ENCODE measurements at places on chromosomes 12 and 14.

GRCh38 chr14:94640721-94641631 lies 28.8 kb downstream of the SERPINA3 start:
- no peak for DNase-seq

DNA sequence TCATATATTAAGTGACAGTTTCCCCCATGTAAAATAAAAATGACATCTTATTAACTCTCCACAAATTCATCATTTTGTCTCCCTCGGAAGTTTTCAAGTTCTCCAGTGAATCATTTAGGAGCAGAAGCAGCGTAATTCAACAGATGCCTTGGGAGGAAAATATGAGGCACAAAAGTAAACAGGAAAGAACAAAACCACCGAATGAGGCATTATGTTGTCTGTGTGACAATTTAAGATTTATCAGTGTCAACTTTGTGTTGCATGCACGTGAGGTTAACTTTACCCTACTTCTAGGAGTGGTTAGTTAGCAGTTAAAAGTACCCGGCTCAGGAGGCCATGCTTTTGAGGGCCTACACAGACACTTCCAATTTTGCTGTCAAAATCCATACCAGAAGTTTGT lies 258.6 kb downstream of the IPO8 start:
- DNase-seq = no peak

GRCh38 chr12:39852346-39852745 lies 232.7 kb upstream of the ABCD2 start:
- DNase-seq = no peak

GRCh38 chr12:131139363-131140068 lies 185.8 kb downstream of the ADGRD1 start:
- DNase-seq = no peak

DNA sequence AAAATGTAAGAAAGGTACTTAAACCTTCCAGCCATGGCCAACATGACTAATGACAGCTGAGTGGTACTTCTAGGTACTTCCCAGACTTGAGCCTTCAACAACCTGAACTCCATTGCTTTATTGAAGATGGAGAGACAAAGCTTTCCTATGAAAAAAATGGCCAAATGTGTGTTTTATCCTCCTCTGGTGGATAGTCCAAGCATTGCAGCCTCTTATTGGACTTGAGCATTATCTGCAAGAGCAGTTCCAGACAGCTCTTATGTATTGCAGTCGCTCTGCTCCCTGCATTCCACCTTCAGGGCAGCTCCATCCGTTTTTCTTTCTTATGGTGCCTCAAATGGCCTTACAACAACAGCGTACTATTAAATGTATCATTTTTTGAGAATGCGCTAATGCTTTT lies 588.2 kb downstream of the NRXN3 start:
- DNase-seq = no peak

- no peak for DNase-seq
Observed at GRCh38 chr12:18824287-18824686, 86.4 kb downstream of the CAPZA3 start.

DNA sequence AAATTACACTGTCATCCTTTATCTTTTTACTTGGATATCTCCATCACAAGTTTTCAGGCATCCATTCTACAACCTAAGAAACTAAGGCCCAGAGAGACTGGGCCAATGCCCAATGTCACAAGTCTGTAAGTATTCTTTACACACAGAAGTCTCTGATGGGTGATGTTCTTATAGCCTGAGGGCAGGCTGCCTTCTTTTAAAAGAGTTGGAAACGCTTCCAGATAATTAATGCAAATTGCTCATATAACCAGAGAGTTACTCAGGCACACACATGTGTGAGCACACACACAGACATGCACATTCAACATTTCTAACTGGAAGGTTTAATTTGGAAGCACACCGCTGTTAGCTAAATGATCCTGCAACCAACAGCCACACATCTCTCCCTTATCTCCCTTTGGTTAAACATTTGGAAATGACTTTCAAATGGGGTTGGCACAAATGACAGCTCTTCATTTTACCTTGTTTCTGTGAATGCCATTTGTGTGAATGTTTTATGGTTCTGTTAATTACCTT lies 160.8 kb upstream of the TMPO start:
- no peak for DNase-seq

DNA sequence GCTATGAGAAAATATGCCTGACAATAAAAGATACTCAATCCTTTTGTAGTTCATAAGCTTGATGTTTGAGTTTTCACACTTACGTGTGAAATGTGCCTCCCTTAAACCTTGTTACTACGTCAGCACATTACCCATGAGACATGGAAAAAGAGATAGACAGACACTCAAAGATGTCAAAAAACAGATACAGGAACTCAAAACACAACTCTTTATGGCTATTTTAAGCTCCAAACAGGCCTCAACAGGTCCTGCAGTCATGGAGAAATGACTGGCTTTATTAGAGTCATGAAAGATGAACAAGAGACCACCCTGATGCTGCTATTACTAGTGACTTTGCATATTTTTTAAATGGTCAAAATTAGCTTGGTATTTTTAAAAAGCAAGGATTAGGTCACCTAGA lies 184.5 kb downstream of the MON2 start:
- DNase-seq = no peak

DNA sequence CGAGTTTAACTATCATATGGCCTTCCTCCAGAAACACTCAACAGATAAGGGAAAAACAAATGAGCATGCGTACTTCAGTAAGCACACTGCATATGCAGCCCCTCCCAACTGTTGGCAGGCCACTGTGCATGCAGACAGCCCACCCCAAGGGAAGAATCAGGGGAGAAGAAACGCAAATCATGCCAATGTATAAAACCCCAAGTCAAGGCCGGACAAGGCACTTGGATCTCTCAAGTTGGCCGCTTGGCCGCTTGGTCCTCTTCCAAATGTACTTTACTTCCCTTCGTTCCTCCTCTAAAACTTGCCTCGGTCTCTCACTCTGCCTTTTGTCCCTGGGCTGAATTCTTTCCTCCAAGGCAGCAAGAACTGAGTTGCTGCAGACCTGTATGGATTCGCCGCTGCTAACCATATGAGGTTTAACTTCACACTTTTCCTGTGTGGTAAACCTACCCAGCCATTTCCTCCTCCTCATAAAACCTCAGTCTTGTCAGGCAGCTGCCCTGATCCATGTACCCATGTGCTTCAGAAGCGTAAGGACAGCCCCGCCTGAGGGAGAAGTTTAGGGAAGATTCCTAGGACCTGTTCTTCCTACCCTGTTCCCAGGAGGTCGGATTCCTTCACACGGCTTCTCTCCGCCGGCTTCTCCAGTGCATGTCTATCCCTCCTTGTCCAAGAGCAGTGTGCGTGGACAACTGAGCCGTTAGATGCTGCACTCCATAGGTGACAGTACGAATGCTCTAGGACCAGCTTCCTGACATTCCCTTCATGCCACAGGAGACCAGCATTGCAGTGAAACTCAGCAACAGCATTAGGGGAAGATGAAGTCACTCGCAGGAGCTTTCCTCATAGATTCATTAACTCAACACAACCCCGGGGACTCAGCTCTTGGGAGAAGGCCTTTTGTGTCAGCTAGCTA lies 188.0 kb downstream of the MON2 start:
- no peak for DNase-seq

- no peak for DNase-seq
Observed at GRCh38 chr14:103879570-103880347, 32.4 kb upstream of the PPP1R13B start.

GRCh38 chr14:67583711-67584644 lies 16.1 kb downstream of the PIGH start:
- no peak for DNase-seq

DNA sequence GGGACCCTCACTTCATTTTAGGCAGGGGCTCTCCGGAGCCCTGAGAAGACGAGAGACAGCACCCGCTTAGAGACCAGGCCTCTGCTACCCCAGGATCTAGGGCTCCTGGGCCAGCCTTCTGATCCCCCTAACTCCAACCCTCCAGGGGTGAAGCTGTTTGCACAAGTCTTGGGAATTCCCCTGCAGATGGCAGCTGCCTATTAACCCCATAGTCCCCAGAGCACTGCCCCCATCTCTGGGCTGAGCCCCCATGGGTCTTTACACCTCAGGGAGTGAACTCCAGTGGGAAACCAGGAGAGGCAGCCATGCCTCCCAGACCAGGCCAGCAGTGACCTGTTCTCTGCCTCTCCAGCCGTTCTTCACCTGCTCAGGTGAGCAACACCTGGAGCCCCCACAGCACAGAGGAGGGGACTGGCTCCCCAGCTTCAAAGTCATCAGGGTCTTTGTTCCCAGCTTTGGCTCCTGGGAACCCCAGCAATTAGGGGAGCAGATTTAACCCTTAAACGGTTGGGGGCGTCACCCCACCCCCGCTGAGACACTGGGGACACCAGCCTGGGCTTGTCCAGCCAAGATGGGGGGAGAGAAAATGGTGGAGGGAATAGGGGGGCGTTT lies 2.3 kb downstream of the WNT10B start:
- DNase-seq = no peak

GRCh38 chr12:66803930-66804329 lies 125.1 kb upstream of the GRIP1 start:
- no peak for DNase-seq

DNA sequence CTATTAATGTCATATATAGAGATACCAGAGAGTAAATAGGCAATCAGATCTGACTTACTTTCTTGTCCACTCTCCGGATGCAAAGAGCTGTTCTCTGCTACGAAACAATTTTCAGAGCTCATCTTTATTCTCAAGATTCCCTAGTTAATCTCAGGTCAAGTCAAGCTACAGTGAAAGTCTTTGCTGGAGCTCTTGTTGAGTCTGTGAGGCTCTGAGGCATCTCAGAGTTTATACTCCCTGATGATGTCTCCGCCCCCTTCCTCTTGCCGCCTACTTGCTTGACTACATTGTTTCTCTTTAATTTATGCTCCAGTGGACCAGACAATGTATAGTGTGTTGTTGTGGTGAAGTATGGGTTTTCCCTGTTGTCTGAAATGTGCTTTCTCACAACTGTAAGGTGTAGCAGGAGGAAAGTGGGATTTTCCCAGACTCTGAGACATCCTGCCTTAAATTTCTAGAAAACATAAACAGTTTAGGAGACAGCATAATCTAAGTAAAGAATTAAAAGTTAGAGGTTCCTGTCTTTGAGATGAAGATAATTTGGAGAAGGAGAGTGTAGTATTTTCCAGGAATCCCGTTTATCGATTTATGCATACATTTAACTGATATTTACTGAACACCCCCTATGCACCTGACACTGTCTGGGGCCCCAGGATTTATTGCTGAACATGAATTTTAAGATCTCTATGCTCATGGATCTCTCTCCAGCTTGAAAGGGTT lies at the start of gene CD69:
Gene CD69 (minus strand): TSS at position 203 of the 720 bp plus-strand sequence. CDS start 81 bp downstream, at position 122.
- DNase-seq = peak; percentile 78

- DNase-seq = no peak
Observed at GRCh38 chr12:71392521-71393145, 47.0 kb upstream of the LGR5 start.

DNA sequence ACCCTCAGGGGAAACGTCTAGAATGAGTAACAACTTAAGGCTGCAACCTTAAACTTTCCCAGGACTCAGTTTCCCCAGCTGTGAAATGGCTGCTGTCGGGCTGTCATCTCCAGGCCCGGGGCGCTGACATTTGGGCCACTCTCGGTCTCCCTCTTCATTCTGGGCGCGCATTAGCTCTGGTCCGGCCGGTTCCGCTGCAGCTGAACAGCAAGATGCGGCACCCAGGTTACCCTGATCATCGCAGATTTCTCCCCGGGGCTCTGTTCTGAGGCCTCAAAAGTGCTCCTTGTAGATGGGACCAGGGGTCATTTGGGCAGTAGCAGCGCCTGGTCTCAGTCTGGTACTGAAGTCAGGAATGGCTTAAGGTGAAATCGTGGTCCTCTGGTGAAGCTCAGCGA lies 890 bp upstream of the BCL7A start:
- DNase-seq = no peak

GRCh38 chr12:133227281-133227852 lies 8.3 kb downstream of the ANHX start:
- DNase-seq = no peak

DNA sequence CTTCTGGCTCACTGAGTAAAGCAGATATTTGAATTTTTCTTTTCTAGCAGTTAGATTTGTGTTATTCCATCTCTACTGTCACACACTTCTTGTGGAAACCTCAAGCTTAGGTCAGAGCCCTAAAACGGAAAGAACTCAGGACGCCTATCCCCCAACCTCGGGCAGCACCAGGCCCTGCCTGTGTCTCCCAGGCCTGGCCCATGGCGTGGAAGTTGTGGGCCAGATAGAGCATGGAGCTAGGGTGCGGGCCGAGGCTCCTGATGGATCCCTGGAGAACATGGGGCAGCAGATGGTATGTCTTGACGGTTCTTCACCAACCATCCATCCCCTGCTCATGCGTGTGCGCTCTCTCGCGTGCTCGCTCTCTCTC lies 20.6 kb downstream of the P2RX4 start:
- no peak for DNase-seq

DNA sequence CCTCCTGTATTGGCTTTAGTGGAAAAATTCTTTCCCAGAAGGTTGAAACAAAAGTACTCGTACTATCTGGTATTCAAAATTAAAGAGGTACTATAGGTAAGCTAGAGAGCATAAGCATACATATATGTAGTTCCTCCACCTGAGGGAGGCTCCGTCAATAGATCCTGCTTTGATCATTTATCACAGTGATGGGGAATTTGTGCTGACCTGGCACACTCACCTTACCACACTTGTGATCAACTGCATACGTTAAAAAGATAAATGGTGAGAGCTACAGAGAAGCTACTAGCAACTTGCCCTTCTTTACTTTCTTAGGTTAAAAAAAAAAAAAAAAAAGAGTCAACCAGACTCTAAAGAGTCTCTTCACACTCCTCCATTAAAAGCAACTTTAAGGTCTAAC lies 2.5 kb downstream of the CAPRIN2 start:
- DNase-seq = no peak

GRCh38 chr14:75859746-75860145 lies 122.0 kb downstream of the TGFB3 start:
- DNase-seq = no peak

GRCh38 chr12:64760808-64761573 lies 1.8 kb upstream of the GNS start:
- DNase-seq = no peak

DNA sequence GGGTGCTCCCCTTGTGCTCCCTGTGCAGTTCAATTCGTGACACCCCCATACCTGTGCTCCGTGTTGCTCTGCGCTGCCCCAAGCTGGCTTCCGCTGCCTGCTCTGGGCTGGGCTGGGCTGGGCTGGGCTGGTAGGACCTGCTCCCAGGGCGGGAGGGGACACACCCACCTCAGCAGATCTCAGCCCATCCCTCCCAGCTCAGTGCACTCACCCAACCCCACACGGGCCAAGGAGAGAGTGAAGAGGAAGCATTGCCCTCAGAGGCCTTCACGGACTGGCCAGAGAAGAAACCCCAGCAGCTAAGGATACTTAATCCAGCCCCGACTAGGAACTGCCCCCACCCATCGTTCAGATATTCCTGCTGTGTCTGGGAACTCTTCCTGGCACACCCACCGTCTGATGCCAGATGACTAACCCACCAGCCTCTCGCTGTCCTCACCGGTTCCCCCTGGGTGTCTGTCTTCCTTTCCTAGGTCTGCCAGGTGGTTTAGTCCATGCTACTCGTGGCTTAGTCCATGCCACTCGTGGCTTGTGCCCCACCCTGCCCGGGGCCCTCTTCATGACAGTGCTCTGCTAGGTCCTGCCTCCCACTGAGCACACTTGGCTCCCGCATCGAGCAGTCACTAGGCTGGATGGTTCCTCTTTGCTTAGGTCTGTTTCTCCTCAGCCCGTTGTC lies at the start of gene LPAR5:
Gene LPAR5 (minus strand): TSS at position 104 of the 676 bp plus-strand sequence. CDS start 14,711 bp downstream, outside the sequence.
- no peak for DNase-seq

- DNase-seq = no peak
Observed at GRCh38 chr12:95815632-95816212, 25.2 kb upstream of the NTN4 start.

Measured in activated CD4-positive, alpha-beta T cell treated with anti-CD3 and anti-CD28 coated beads, Interleukin-2, amount 50 U/mL, for 4 hours (primary cell).